ENCODE measurements at places on chromosomes 13 and 19.

DNA sequence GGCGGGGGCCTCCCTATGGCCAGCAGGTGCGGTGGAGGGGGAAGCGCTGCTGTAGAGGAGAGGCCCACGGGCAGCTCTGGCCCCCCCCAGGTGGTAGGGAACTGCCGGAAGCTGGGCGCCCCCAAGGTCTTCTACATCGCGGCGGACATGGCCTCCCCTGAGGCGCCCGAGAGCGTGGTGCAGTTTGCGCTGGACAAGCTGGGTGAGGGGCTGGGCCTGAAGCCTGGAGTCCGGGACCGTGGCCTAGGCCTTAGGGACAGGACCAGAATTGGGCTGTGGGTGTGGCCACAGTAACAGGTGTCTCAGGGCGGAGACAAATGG lies 3.8 kb upstream of the RPL36 start:
- no peak for DNase-seq

DNA sequence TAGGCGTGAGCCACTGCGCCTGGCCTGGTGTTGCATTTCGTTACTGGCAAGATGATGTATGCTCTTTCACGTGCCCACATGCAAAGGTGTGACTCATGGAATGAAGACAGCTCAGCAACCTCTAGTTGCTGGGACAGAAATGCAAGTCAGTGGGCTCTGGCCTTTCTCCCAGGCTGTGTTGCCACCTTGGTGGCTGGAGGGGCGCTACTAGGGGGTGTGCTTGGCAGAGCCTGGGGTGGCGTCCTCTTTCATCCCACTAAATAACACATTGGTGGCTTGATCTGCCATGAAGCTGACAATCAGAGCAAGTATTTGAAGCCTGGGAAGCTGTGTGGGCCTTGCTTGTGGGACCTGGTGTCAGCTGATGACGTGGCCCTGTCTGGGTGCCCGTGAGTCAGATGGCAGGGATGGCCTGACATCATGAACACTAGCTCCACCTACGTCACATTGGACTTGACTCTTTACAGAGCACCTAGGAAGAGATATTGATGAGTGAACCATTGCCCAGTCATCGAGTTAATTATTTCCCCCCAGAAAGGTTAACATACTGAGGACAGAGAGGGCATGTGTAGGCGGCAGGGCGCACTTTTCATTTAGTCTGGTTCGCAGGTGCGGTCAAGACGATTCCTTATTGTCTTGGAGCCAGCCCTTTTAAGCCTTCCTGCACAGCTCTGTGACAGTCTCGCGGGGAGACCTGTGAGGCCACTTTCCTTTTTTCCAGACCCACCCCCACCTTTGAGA lies 154.2 kb downstream of the TM9SF2 start:
- DNase-seq = no peak

DNA sequence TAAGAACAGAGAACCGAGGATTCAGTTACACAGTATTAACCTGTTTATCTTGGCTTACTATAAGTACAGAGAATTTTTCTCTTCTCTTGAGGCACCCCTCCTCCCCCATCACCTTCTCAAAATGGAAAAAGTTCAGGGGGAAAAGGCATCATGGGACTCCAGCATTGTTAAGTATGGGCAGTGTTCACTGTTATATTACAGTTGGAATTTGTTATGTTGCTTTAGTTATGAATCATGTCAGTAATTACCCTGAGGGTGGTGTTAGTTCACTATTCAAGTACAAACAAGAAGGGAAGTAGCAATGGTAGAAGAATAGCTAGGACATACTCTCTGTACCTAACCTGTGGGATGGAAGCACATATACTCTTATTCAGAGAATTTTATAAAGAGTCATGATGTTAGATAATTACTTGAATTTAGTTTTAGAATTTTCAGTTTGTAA lies 12.0 kb downstream of the LPAR6 start:
- no peak for DNase-seq

DNA sequence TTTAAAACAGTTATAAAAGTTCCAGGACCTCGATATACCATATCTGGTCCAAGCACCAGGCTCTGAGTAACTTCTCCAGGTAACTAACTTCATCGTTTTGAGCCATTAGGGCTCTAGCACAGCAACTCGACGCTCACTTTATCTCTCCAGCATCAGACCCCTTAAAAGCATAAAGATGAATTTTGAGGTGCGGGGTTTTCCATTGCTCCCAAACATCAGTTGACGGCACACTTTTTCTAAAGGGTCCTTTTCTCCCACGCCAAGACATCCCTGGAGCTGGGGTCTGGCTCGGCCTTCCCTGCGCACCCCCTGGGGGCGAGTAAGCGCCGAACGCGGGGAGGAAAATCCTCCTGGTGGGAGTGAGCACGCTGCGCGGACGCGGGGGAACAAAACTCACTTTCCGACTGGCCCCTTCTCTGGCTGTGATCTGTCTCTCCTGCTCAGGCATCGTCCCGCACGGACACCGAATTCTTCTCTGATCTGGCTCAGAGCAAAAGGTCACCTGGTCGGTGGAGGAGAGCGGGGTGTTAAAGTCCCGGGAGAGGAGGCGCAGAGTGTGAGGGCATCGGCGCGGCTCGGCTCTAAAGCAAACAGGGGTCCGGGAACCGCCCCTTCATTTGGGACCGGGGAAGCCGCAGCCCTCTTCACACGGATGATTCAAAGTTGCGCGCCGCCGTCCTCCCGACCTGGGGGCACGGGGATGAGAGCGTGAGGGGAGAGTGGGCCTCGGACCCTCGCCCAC lies at the start of gene ATP7B:
Gene ATP7B (minus strand): TSS at position 561 of the 742 bp plus-strand sequence. CDS start 113 bp downstream, at position 448.
- DNase-seq = no peak

DNA sequence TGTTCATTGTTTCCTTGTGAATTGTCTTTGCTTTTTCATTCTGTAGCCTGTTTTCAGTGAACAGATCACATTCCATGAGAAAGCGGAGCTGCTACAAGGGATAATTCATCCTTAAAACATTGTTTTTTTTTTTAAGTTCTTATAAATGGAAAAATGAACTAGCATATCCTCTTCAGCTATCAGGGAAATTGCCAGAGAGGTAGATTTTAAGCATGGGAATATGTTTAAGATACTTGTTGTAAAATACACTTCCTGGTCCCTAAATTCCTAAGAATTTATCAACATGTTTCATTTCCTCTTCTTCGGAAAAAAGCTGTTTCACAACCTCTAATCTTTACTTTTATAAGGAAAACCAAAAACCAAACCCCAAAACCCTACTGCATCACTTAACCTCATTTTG lies 238.0 kb downstream of the POSTN start:
- no peak for DNase-seq

- DNase-seq = no peak
Measured at GRCh38 chr13:111944171-111944583, 122.8 kb upstream of the SOX1 start.

DNA sequence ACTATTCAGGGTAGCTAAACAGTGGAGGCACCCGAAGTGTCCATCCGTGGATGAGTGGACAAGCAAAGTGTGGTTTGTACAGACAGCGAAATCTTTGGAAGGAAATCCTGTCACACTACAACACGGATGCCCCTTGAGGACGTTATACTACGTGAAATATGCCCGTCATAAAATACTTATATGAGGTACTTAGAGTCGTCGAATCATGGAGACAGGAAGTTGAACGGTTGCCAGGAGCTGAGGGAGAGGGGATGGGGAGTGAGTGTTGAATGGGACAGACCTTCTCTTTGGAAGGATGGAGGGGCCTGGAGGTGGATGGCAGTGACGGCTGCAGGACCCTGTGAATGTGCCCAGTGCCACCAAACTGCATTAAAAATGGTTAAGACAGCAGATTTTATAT lies 11.6 kb downstream of the ATP4B start:
- DNase-seq = no peak

DNA sequence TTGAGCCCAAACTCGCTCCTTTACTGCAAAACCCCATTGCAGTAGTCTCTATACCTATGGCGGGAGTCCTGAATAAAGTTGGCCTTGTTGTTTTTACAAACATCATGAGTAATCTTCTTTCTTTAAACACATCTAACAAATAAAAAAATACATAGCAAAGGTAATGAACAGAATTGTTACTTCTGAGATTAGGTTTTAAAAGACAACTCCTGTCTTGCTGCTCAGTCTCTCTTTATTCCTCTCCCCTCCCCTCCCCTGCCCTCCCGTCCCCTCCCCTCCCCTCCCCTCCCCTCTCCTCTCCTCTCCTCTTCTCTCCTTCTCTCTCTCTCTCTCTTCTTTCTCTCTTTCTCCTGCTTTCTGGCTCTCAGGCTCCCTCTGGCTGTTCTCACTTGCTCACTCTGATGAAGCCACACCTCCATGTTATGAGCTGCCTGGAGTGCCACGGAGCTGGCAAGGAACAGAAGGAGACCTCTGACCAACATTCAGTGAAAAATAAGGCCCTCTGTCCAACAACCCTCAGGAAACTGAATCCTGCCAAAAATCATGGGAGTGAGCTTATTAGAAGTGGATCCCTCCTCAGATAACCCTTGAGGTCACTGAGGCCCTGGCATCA lies 300.7 kb upstream of the MIR17HG start:
- DNase-seq = no peak

DNA sequence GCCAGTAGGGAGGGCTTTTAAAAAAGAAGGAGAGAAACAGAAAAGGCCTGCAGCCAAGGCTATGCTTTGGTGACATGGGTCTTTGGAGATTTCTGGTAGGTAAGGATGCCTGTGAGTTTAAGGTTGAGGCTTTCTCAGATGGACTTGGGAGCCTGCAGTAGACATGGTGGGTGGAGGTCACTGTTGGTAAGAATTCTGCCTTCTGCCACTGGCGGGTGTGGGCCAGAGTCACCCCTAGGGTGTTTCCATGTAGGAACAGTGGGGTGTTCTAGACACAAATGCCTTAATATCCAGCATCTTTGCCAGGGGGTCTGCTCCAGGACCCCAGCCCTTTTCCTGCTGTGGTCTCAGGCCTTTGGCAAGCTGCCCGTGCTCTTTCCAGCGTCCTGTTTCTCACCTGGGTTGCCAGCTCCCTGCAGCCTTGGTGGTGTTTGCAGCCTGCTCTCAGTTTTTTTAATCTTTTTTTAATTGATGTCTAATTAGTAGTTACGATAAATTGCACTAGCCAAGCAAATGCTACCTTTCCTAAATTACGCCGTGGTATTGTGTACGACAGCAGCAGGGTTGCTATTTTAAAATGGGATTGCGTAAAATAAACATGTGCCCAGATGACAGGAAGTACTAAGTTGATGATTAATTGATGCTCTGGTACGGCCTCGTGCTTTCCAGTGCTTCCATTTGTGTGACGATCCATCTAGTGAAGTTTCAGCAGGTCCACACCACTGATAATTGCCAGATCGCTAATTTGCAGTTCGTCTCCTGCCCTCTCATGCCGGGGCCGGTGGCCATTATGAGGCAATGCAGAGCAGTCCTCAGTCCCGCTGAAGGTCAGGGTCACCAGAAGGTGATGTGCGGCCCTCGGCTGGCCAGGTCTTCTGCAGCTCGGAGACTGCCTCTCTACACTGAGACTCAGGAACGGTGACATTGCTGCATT lies 35.3 kb upstream of the NPAS1 start:
- no peak for DNase-seq

DNA sequence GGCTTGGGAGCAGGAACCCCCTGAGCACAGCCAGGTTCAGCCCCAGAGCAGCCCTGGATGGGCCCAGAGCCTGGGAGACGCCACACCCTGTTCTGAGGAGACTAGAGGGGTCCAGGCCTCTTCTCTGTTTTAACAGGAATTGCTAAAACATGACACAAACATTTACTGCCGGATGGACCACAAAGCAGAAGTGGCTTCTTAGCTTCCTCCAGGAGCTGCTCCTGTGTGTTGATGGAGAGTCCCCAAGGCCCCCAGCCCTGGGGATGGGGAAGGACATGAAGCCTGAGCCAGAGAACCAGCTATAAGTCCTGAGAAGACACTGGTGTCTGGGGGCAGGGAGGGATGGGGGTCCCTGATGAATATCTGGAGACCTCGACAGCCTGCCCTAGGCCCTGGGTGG lies 14.6 kb downstream of the CEACAM3 start:
- no peak for DNase-seq

DNA sequence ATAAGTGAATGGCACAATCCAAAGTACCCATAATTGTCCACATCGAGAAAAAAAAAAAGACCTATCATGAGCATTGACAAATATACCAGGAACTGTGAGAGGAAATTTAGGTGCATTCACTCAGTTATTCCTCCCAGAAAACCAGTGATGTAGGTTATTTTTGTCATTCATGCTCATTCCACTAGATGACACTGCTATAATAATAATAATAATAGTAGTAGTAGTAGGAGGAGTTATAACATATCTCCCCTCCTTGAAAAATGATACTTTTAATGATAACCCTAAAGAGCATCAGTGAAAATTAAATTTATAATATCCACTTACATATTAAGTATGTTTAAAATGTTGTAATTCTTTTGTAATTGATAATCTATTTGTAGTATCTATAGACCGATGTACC lies 463.9 kb upstream of the MIR17HG start:
- no peak for DNase-seq

GRCh38 chr13:94242554-94242953 lies 236.9 kb downstream of the DCT start:
- no peak for DNase-seq

Data from effector memory CD4-positive, alpha-beta T cell (primary cell).